ENCODE measurements at places on chromosomes 11 and 22. TPM values are rescaled to one million over a fixed set of nuclear protein-coding genes. Genes with fewer than 3 reads are reported as not detected.
A peak's percentile ranks its signal among the peaks of the same experiment; 100 is the strongest.

GRCh38 chr11:13776134-13776815 lies 107.8 kb downstream of the FAR1 start:
- DNase-seq: peak; percentile 24

DNA sequence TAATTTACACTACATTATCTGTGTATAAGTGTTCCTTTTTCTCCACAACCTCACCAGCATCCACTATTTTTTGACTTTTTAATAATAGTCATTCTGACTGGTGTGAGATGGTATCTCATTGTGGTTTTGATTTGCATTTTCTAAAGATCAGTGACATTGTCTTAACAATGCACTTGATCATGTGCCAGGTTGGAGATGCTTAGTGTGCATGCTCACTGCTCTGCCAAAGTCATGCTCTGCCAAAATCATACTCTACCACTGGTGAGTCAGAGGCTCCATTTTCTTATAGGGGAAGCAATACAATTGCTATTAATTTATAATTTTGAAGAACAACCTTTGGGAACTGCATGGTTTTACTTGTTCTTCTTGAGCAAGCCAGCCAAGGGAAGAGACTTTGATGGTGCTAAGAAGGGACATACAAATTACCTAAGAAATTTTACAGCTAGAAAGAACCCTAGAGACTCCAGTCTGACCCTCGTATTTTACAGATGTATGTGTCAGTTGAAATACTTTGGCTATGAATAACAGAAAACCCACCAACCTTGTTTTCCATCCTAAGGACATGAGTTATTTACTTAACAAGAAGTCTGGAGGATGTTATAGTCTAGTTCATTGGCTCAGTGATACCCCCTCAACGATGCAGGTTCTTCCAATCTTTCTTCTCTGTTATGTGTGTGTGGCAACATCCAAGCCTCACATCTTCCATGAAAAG lies 368.9 kb downstream of the DDX10 start:
- no peak for DNase-seq

- DNase-seq: no peak
Observed at GRCh38 chr11:108632041-108632704, 32.7 kb upstream of the DDX10 start.

Gene MYH9
- total RNA-seq: 931 TPM

- DNase-seq: no peak
Observed at GRCh38 chr22:47205554-47205953, 443.1 kb downstream of the TBC1D22A start.

Gene MUC15
- total RNA-seq: not detected

DNA sequence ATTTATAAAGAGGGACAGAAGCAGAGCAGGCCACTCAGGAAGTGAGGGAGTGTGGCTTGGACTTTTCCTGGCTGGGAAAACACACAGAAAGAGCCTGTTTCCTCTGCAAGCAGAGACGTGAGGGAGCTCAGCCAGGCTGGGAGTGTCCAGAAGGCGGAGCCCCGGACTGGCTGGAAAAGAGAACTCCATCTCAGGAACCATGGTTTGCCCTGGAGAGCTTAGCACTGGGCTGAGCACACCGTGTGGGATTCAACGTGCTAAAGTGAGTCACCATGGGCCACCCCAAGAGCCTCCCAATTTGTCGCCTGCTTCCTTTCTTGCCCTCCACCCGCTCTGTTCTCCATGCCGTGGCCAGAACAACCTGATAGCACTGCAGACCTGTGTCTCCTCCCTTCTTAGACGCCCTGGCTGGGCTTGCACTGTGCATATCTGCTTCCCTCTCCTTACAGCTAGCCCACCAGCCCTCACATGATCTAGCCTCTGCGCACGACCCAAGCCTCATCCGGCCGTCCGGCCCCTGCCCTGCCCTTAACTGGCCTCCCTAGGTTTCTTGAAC lies 51.8 kb downstream of the GALNT18 start:
- peak; percentile 29 for DNase-seq

Measured in endothelial cell (in vitro differentiated cells).